NCI-H460 (cell line): ENCODE measurements at places on chromosomes 5 and 9. TPM values are rescaled to one million over a fixed set of nuclear protein-coding genes. Genes with fewer than 3 reads are reported as not detected.

CAAP1 gene
- 29.5 and 31.1 TPM in 2 replicates for total RNA-seq

GRCh38 chr5:74166064-74166463 lies 474.5 kb downstream of the ENC1 start:
- no peak for DNase-seq

AK8 gene
- 0.42 and 2.6 TPM in 2 replicates for total RNA-seq

FGF10 gene
- not detected in 2 replicates for total RNA-seq

DNA sequence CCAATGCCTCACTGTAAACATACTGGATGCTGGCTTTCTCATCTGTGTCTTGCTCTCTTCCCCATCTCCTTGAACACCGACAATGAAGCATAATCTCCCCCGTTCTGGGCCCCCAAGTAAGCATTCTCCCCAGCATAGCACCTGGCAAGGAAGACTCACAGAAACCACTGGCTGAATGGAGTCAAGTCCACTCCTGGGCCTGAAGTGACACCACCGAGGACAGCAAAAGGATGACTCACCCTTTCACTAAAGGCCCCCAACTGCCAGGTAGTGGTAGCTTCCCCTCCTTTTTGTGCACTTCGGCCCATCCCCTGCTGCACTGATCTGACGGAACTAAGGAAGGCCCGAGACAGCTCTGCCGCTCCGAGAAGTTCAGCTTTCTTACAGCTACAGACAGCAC lies 9.4 kb downstream of the VDAC1 start:
- DNase-seq: no peak

NKD2 gene
- 3.3 and 5.0 TPM in 2 replicates for total RNA-seq

- DNase-seq: no peak
Observed at GRCh38 chr5:174446988-174447387, 277.4 kb upstream of the MSX2 start.
